ENCODE measurements at places on chromosomes 5 and 9.

DNA sequence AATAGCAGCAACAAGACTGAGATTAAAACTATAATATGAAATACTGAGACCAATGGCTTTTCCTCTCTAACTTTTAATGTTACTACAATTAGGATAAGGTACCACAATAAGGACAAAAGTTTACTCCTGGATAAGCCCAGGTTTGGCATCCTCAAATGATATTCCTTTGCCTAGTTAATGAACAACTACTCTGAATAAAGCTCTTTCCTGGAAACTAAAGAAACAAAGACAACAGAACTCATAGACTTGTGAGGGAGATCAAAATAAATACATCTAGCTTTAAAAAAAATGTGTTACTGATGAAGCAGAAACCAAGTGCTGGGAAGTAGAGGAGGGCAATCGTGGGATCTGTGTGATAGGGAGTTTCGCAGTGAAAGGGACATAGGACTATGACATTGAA lies 19.3 kb upstream of the RAPGEF6 start:
- no peak for DNase-seq

- DNase-seq = no peak
Measured at GRCh38 chr5:76514292-76514691, 108.9 kb downstream of the F2RL2 start.

DNA sequence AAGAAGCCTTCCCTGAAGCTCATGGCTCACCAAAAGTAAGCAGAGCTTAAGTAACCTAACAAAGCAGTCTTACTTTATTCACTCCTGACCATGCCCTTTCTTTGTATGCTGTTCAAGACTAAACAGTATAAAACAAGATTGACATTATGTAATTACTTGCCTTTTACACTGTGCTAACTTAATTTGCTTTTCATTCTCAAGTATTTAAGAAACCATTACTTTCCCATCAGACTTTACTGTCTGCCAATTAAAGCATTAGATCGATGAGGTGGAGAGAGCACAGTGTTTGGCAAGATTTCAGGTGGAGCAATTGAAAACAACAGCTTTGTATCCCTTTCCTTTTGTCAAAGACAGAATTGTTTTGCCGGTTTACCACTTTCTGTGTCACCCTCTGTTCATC lies 98.2 kb downstream of the RORB start:
- DNase-seq = no peak

DNA sequence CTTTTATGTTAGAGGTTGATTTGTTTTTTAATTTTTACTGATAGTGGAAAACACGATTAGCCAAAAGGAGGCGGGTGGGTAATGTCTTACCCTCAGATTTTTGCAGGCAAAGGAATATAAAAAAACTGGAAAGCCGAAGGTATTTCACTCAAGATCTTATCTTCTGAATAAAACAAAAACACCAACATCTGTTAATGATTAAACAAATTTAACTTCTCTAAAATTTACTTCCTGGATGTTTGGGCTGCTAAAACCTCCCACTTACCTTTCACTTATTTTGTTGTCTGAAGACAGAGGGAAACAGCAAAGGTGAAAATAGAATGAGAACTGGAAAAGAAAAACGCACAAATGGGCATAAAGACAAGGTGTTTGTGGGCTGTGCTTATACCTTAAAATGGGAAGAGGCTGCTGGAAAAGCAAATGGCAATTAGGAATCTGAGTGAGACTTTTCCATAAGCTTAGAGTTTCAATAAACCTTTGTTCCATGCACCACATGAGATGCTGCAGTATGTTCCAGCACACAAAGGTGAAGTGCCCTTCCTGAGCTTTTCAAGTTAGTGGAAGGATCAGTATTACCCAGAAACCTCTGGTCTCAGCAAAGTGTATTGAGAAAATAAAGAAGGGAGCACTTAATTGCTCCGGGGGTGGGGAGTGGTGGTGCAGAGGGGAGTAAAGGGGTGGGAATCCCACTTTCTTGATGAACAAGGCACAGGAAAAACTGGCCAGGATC lies 298.3 kb downstream of the BNC2 start:
- DNase-seq = no peak

GRCh38 chr9:93297659-93298497 lies 113.9 kb downstream of the WNK2 start:
- no peak for DNase-seq

DNA sequence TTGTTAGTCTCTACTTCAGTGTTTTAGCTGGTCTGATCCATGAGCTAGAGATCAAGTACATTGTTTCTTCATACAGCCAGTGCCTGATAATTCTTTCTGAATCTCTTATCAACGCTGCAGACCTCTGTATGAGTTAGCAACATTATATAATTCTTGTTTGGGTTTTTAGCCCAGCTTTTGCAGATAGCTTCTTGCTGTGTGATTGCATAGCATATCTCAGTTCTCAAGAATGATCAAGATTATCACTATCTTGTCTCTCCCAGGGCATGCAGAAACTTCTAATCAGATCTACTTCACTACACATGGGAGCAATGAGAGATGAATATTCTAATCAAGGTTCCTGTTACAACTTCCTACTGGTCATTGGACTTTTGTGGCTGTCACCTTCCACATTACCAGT lies 158.3 kb downstream of the FAM174A start:
- DNase-seq = no peak

DNA sequence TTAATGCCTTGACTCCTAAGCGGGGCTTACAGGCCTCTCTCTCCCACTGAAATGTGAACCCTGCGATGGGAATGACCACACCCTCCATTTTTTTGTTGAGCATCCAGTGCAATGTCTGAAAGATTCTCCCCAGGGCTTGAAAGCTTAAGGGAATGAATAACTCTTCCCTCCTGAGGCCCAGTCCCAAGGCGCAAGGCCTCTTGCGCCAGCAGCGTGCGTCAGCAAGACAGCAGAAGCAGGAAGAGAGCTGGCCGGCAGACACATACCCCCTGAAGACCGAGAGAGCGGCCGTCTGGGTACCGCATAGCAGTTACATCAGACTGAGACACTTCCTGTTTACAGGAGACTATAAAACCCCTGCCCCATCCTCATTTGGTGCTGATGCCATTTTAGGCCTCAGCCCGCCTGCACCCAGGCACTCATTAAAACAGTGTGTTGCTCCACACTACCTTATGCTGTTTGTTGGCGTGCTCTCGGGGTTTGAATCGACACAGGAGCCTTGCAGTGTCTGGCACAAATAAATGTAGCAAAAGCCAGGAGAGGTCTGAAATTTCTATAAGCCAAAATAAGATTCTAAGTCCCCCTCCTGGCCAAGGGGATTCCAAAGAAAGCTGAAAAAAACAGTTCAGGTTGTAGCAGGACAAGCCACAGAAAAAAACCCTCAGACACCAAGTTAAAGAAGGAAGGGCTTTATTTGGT lies 62.3 kb downstream of the GDNF start:
- DNase-seq = peak; percentile 46

DNA sequence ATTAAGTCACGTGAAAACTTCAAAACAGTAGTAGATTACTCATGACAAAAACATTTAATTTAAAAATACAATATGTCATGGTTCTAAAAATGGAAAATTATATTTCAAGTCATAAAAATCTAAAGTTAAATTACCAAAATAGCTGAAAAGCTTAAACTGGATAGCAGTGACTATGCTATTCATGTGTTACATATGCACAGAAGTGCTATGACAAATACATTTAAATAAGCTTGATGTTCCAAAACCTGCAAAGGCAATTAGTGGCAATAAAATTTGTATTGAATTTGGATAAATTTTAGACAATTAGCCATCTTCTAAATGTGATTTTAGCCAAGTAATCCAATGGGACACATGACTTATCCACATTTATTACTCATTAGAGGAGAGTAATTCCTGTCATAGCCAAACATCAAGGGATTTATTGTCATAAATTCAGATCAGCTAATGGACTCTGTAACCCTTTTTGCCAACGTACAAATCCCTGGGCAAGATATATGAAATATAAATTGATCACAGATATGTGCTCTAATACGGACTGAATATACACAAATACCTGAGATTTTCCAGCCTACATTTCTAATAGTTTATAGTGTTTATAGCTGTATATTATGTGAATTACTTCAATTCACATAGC lies 419.4 kb downstream of the ISL1 start:
- DNase-seq = no peak

- DNase-seq = peak; percentile 55
Measured at GRCh38 chr9:124632077-124632621, 125.0 kb upstream of the NR5A1 start.

DNA sequence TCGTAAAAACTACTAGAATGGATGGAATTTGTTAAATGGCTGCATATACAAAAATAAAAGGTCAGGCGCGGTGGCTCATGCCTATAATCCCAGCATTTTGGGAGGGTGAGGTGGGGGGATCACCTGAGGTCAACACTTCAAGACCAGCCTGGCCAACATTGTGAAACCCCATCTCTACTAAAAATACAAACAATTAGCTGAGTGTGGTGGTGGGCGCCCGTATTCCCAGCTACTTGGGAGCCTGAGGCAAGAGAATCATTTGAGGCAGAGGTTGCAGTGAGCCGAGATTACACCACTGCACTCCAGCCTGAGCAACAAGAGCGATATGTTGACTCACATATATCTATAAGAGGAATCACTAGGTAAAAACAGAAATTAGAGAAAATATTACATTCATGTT lies 9.3 kb upstream of the GPR150 start:
- DNase-seq = no peak

- peak; percentile 48 for DNase-seq
Measured at GRCh38 chr9:75168270-75169178, 80.2 kb downstream of the OSTF1 start.

- DNase-seq = no peak
Measured at GRCh38 chr9:100884518-100884917, 144.0 kb upstream of the PLPPR1 start.

- DNase-seq = no peak
Measured at GRCh38 chr5:167533814-167534795, 757.3 kb upstream of the WWC1 start.

DNA sequence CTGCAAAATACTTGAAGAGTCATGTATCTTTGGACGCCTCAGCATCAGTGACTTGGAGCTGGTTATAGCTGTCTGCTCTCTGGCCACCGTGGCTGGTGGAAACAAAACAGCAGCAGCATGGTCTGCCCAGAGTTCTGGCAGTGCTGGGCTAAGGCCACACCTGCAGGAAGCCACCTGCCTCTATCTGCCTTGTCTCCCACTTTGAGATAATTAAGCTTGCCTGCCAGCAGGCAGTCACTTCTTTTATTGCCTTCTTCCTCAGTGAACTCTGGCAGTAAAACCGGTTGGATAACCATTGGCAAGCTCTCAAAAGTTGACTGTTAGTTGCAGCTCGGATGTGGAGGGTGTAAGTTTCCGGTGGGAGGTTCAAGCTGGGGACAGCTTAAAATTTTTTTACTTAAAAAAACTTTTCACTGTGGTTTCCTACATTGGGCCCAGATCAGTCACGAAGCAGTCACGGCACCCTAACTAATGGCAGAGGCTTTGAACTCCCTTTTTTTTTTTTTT lies 4.9 kb downstream of the SMIM3 start:
- peak; percentile 92 for DNase-seq

- DNase-seq = no peak
Measured at GRCh38 chr9:91852801-91853347, 97.2 kb downstream of the ROR2 start.

DNA sequence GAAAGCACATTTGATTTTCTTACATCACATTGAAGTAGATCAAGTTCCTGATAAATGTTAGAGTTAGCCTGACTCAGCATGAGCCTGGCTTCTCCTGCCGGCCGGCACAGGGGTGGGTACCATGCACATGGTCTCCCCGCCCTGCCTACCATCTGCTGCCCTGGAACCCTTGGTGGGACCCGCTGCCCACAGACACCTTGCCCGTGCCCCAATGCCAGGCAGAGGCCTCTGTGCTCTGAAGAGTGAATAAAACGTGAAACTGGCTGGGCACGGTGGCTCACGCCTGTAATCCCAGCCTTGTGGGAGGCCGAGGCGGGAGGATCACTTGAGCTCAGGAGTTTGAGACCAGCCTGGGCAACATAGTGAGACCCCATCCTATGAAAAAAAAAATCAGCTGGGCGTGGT lies 17.3 kb downstream of the EXD3 start:
- DNase-seq = no peak

DNA sequence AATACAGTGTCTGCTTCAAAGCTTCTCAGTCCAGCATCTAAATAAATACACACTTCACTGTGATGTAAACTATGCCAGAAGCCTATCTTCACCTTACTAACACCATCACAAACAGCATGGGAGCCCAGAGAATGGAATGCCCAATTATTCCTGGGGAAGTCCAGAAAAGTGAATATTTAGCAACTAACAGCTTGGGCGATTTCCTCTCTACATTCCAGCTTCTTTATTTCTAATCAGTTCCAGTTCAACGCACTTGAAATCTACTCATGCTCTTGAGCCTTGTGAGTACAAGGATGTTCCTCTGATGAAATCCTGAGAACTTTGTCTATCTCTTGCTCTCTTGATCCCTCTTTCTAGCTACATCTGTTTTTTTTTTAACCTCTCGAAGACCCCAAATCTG lies 100.4 kb upstream of the C9orf72 start:
- peak; percentile 1 for DNase-seq

DNA sequence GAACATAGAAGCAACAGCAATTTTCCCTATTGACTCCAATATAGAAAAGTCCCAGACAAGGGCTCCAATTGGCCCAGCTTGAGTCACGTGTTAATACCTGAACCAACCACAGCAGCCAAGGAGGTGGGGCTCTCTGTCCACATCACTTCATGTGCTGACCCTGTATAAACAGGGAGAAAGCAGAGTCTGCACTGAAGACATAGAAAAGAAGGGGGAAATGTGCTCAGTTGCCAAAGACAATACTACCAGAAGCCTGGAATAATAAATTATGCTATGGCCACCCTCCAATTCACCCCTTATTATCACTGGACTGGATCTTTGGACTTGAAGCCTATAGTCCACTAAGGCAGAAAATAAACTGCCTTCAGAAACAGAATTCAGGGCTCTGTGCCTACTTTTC lies 275.4 kb downstream of the EPB41L4A start:
- no peak for DNase-seq

DNA sequence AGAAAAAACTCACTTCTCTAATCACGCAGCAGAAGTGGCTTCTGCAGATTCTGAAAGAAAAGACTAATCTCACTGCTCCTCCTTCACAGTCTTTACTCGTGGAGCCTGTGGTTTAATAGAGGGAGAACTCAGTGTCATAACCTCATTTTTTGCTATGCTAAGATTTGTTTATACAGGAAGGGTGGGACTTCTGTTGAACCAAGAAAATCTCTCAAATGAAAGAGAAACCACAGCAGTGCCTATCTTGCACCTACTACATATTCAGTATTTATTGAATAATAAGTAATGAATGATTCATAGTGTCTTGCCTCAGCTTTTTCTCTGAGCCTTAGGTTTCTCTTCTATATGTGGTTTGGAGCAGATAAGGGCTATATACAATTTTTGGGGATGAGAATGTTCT lies 136.1 kb upstream of the DMAC1 start:
- no peak for DNase-seq

DNA sequence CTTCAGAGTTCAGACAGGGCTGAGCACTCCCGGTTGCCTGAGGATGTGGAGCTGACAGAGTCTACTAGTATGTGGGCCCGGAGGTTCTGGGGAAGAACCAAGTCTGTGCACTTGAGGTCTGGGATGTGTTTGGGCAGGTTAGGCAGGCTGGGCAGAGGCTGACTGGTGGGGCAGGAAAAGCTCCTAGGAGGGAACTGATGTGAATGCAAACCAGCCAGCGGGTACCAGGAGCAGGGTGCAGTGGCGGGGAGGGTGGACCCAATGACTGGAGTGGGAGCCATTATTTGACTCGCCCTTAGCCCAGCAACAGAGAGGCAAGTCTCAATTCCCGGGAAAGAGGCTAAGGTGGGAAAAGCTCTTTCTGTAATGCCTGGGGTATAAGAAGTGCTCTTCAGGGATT lies 419.9 kb upstream of the DAP start:
- DNase-seq = no peak

- no peak for DNase-seq
Measured at GRCh38 chr9:126647585-126648411, 34.1 kb downstream of the LMX1B start.
